CD4-positive, alpha-beta T cell treated with Interferon alpha-2 for 1 hour (primary cell): ENCODE measurements at places on chromosomes 13 and 19.

- DNase-seq, result peak; percentile 78
Observed at GRCh38 chr13:50909605-50910484, at the start of gene RNASEH2B. Gene RNASEH2B, plus strand, starts transcription at chr13:50909791. Its CDS starts 286 bp downstream, at chr13:50910077.

- DNase-seq, result no peak
Observed at GRCh38 chr19:37983916-37984315, 76.9 kb downstream of the SIPA1L3 start.

DNA sequence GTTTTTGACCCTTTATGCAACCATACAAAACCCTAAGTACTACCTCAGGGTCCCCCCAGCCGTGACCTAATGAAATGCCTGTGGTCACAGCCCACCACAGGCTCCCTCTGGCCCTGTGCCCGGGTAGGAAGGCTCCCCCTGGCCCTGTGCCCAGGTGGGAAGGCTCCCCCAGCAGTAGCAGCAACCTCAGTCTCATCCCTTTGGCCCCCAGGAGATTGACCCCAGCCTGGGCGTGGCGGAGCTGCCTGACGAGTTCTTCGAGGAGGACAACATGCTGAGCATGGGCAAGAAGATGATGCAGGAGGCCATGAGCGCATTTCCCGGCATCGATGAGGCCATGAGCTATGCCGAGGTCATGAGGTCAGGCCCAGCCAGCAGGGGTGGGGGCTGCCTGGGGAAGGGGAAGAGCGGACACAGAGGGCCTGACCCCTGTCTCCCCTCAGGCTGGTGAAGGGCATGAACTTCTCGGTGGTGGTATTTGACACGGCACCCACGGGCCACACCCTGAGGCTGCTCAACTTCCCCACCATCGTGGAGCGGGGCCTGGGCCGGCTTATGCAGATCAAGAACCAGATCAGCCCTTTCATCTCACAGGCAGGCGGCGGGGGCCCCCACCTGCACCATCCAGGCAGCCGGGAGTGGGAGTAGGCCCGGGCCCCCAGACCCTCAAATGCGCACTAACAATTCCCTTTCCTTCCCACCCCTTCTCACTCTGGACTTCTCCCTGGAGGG is 6.3 kb upstream of the BEST2 start:
- DNase-seq, result no peak

- DNase-seq, result no peak
Observed at GRCh38 chr19:625257-625656, 8.1 kb downstream of the POLRMT start.

DNA sequence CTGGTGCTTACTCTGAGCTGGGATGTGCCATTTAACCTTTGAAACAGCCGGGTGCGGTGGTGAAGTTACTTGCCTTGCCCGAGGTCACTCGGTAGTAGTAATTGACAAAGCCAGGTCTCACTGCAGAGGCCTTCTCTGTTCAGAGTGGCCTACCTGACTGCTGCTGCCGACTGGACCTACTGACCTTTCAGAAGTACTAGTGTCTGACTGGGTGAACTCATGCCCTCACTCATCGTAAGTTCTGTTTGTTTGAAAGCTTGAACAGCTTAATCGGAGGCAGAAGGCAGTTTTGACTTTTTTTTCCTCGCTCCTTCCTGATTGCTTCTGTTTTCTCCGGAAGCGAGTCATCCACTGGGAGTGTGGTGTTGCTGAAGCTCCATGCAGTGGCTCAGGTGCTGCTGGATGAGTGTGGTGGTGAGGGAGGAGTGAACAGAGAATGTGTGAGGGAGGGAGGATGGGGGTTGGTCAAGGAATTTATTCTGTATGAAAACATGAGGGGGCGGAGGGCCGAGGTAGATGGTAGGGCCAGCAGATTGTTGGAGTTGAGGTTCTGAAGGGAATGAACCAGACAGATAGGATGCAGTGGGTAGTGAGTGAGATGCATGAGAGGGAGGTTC is 2.7 kb downstream of the SPINT2 start:
- DNase-seq, result no peak

- DNase-seq, result no peak
Observed at GRCh38 chr13:24097064-24097463, 63.5 kb upstream of the SPATA13 start.

GRCh38 chr19:43634872-43635560 is 4.6 kb downstream of the CADM4 start:
- DNase-seq, result no peak

- no peak for DNase-seq
Observed at GRCh38 chr13:24050292-24050711, 110.2 kb upstream of the SPATA13 start.
